ENCODE measurements at places on chromosomes 3 and 15.

- DNase-seq = no peak
Measured at GRCh38 chr3:192010490-192010889, 549.5 kb downstream of the PYDC2 start.

DNA sequence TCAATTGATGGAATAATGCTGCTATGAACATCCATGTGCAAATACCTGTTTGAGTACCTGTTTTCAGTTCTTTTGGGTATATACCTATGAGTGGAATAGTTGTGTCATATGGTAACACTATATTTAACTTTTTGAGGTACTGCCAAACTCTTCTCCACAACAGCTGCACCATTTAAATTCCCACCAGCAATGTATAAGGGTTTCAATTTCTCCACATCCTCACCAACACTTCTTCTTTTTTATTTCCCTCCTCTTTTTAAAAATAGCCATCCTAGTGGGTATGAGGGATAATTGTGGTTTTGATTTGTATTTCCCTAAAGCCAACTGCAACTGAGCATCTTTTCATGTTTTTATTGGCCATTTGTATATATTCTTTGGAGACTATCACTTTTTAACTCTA lies 31.3 kb upstream of the ARHGEF3 start:
- DNase-seq = no peak

DNA sequence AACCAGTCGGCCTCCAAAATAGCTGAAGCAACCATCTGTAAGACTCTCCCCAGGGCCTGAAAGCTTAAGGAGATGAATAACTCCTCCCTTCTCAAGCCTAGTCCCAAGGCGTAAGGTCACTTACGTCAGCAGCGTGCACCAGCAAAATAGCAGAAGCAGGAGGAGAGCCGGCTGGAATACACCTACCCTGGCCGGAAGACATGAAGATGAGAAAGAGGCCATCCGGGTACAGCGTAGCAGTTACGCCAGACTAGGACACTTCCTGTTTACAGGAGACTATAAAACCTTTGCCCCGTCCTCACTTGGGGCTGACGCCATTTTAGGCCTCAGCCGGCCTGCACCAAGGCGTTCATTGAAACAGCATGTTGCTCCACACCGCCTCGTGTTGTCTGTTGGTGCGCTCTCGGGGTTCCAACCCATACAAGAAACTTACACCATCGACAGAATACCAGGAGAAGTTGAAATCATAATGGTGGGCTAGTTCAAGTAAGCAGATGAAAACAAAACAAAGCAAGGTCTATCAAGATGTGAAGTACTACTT lies 2.5 kb downstream of the CFAP92 start:
- DNase-seq = no peak

GRCh38 chr3:129758306-129758705 lies 135.2 kb downstream of the TMCC1 start:
- no peak for DNase-seq

GRCh38 chr3:138437281-138437680 lies 2.9 kb downstream of the ESYT3 start:
- DNase-seq = no peak

DNA sequence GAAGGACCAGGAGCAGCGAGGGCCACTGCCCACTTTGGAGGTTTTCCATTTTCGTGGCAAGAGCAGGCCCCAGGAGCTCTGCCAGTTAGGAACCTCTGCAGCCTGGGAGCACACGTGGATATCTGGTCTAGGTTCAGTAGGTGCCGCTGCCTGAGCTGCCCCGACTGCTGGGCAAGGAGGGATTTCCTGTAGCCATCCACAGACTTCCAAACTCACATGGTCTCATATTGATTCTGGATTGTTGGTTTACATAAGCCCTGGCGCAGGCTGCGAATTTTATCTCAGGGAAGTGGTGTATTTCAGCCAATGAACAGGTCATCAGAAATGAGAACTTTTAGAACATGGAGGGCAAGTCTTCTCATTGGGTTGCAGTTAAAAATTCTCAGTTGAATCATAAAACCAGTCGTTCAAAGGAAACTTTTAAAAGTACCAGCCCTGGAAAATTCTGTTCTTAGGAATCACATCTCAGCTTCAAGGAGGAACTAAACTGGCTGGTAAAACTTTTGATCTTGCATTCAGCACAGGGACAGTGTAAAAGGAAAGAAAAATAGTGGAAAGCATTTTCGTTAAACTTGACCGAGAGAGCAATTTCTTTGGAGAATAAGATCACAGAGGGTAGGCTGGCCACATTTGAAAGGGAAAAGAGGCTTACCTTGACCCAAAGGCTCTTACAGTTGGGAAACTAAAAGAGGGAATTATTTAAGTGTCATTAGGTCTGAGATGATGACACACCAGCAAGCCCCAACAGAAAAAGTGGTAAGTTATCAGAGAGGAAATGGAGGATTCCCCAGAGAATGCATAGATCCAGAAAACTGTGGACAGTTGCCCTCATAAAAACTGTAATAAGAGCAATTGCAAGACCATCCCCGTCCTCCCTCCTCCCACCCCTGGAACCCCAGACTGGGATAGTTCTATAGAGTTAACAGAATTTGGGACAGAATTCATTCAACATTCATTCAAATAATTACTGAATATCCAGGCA lies 6.4 kb upstream of the RTP3 start:
- no peak for DNase-seq

Measured in effector CD4-positive, alpha-beta T cell (primary cell).